ENCODE measurements at places on chromosomes 5 and 9.

DNA sequence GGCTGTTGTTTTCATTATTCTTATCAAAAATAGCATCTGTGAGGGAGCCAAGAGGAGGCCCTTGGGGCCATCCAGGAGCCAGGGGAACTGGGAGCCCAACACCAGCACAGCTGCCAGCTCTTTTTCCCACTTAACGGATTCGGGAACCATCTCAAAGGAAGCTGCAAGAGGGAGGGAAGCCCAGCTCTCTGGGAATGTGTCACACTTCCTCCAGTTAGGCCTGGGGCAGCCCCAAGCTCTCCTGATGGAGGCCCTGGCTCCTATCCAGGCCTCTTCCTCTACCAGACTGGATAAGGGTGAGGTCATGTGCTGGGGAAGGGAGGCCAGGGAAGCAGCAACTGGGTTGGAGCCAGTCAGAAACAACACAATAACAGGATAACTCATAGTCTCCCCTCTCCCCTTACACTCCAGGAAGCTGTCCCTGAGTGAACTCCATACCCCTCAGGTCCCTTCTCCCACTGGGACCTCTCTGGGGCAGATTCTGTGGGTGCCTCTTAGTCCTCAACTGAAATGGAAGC is 12.7 kb downstream of the CSF2 start:
- DNase-seq: peak; percentile 13

DNA sequence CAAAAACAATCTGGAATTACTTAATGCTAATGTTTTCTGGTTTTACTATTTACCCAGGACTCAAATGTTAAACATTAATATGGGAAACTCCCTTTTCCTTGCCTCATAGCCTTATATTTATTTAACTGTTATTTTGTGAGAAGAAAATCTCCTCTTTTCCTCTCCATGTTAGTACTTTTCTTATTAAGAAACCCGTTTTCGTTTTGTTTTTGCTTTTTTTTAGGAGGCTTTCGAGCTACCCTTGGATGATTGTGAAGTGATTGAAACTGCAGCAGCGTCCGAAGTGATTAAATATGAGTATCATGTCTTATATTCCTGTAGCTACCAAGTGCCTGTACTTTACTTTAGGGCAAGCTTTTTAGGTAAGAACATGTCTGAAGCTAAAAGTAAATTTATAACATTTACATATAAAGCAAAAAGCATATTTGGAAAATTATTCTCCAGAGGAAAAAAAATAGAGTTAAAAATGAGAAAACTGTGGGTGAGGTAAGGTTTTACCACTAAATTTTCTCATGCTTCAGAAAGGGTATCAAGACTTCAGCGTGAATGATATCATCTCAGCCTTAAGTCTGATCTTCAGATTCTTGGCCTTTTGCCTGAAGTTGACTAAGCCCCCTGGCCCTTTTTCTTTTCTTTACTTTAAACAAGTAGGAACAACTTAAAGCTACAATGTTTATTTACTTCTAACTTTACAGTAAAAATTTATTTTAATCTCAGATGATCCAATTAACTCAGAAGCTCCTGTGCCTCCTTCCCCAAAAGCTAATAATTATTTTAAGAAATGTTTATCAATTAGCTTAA is 113.8 kb downstream of the RPS23 start:
- no peak for DNase-seq

DNA sequence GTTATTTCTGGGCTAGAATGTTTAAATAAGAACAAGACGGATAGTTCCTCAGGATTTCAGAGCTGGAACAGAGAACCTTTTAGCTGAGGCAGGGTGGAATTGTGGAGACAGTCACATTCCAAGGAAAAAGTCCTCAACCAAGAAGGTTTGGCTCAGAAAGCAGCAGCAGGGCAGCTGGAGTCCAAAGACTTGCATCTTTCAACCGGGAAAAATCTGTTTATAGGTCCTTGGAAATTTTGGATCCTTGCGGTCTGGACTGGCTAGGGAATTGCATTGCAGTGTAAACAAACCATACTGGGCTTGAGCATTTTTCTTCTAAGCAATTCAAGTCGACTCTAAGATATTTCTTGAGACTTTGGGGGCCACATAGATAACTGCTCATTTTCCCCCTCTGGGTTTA is 40.8 kb upstream of the HMHB1 start:
- no peak for DNase-seq

DNA sequence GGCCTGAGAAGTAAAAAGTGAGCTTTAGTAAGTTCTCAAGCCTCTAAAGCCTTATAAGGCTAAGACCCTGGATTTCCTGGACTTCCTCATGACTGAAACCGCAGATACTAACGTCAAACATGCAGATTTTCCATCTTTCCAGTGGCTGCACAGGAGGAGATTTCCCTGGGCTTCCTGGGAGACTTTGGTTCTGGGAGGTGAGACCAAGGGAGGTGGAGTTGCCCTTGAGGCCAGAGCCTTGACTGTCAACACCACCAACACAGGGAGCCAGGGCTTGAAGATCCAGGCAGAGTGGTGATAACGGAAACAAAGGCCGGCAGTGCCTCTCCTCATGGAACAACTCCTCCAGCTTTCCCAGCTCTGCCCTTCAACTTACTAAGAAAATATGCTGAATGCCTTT is 144.7 kb upstream of the LRRTM2 start:
- DNase-seq: peak; percentile 3

GRCh38 chr5:141434006-141434405 is 3.7 kb downstream of the PCDHGA12 start:
- DNase-seq: no peak

GRCh38 chr5:31334061-31334860 is 140.8 kb downstream of the CDH6 start:
- DNase-seq: no peak

DNA sequence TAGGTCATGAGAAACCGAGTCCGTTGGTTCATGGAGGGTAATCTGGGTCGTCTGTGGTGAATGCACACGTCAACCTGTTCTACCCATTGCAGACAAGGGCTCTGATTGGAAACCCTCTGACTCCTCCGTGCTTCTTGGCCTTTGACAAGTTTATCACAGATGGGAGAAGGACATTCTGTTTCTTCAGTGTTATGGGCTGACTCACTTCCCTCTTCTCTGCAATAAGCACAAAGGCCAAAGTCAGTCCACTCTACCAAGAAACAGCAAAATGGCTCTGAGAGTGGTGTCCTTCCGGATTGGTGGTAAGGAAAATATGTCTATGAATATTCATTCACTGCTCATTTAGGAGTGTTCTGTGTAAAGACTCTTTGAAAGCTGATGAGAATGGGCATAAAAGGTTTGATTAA is 89.3 kb downstream of the FEM1C start:
- DNase-seq: no peak

DNA sequence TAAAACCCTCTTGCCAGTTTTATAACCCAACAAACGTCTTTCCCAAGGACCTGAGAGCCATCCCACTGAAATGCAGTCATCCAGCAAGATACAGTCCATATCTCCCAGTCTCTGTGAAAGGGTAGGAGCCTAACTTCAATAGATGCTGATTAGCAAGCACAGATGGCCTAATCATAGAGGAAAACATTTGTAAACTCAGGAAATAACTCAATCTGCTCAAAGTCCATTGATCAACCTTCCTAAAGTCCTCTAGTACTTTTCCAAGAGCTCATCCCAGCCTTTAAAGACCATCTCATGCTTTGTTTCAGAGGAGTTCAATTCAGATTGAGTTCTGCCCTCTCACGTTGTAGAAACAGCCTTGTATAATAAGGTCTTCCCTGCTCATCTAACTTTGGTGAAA is 324.2 kb downstream of the MRPS30 start:
- DNase-seq: peak; percentile 8

DNA sequence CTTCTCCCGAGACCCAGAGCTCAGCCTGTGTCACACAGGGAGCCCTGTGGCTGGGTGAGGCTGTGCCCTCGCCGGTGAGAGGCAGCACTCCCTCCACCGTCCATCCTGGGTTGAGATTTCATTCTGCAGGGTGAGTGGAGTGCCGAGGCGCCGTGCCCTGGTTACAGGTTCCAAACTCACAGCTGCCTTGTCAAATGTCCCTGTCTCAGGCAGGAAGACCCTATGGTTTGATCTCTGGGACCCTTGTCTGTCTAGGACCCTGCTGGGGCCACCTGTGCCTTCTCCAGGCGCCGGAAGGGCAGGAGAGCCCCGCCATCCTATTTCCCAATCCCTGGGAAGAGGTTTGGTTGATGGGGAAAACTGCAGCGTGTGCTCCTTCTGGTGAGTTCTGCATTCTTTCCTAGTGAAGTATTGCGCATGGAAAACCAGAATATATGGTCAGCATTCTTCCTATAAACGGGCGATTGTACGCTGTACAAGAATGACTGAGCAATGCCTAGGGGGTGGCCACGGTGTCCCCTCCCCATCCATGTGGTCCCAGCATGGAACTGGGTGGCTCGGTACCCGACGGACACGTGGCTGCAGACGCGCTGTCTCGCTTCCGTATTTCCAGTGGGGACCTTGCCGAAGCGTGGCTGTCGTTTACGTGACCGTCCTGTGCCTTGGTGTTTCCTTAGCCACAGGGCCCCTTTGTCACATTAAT is 95.9 kb upstream of the COL5A1 start:
- no peak for DNase-seq

DNA sequence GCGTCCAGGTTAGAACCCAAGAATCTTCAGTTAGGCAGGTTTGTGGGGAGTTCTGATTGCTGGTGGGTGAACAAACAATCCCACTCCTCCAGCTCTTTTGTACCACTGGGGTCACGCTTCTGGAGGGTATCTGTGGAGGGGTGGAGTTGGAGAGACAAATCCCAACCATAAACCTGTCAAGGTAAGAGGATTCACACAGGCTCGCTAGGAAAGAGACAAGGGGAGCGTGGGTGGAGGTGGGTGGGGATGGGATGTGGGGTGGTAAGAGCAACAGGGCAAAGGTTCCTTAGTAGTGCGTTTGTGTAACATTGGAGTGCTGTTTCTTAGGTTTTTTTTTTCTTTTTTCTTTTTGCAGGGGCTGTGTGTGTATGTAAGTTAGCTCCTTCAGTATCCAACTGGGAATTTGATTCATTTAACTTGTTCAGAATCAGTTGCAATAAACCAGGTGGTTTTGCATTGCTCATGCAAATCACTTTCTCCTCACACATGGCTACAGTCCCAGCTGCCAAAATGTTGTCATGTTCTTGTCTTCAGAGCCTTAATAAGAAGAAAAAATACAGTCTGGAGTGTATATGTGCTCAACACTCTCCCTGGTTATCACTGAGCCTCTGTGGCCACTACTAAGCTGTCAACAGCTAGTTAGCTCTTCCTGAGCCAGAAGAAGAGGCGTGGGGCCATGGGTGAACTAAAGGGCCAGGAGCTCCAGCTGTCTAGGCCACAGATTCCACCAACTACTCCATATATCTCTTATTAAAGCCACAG is 164.0 kb upstream of the RAD23B start:
- no peak for DNase-seq

GRCh38 chr5:819078-819477 is 31.7 kb downstream of the ZDHHC11 start:
- DNase-seq: no peak

DNA sequence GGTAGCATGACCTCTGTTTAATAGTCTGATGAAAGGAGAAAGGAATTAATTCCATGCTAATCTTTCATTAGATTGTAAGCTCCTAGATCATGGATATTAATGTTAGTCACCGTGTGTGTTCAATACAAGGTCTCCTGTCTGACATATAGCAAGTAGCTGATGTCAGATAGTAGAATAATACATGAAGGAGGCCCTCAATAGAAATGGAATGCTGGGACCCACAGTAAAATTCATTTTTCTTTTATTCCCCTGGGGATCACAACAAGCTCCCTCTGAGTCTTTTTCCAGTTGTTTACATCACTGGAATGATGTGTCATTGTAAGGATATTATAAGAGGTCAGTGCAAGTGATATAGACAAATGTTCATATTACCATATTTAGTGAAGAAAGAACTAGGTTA is 240.3 kb upstream of the TRPC7 start:
- no peak for DNase-seq

DNA sequence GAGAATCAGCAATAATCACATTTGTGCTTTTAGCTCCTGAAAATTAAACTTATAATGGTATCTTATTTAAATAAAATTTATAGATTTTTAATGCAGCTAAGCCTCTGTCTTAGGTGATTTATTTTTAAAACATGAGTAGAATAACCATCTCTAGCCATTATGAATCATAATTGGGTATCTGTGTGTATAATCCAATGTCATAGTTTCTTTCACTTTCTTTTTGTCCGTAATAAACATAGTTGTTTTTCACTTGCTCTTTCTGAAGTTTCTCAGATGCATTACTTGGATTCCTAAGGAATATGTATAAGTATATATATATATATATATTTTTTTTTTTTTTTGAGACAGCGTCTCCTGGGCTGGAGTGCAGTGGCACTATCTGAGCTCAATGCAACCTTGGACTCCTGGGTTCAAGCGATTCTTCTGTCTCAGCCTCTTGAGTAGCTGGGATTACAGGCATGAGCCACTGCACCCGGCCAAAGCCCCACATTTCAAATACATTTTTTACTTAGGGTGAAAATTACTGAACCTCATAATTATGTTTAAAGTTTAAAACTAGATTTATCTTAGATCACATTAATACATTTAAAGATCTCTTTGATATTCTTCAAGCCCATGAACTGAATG is 377.1 kb downstream of the PRDM9 start:
- no peak for DNase-seq

DNA sequence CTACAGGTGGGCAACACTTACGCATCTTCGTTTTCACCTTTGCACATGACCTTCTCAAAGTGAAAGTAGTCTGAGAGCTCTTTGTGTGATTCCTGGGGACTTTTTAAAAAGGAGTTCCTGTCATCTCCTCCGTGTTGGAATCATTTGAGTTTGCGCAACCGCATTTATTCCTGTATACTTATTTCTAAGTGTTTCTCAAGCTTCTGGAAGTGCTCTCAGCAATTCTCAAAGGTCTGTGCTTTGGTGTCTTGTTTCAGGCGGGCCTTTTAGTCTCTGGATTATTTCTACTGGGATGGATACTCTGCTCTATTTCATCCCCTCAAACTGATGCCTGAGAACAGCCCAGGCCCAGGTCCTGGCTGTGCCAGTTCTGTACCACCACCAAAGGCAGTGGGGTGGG is 226.5 kb upstream of the TUT7 start:
- DNase-seq: no peak

- no peak for DNase-seq
These were observed 10.3 kb upstream of the GLE1 start for GRCh38 chr9:128494108-128494745.

GRCh38 chr5:598564-598890 is 13.6 kb upstream of the CEP72 start:
- no peak for DNase-seq

GRCh38 chr5:174046558-174046957 is 1.1 kb downstream of the NSG2 start:
- DNase-seq: no peak

DNA sequence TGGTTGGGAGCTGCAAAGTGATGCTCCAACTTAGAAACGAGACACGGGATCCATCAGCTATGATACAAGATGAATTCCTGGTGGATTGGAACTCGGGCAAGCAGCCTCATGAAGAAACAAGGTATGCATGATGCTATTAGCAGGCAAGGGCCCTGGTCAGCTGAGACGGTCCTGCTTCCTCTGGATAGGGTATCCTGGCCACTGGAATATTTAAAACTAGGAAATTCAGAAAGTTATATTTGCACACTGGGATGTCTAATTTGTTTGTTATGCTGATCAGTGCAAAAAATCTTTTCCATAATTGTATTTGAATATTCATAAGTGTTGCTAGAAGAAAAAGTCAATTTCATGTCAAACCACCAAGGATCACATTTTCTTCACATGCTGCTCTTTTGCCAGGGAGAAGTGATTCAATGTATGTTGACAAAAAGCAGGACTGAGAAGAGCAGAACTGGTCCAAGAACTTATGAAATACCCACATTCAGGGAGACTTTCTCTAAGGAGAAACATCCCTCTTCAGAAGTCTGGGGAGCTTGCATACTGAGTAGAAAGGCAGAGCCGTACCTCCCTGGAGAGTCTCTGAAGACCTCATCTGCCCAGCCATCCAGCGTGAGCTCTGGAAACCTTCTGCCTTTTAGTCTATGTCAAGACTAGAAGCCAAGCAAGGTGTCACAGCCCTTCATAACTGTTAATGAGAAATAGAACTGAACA is 6.7 kb upstream of the NXNL2 start:
- DNase-seq: no peak
